ENCODE measurements at places on chromosomes 12 and 14. TPM values are rescaled to one million over a fixed set of nuclear protein-coding genes. Genes with fewer than 3 reads are reported as not detected.

DNA sequence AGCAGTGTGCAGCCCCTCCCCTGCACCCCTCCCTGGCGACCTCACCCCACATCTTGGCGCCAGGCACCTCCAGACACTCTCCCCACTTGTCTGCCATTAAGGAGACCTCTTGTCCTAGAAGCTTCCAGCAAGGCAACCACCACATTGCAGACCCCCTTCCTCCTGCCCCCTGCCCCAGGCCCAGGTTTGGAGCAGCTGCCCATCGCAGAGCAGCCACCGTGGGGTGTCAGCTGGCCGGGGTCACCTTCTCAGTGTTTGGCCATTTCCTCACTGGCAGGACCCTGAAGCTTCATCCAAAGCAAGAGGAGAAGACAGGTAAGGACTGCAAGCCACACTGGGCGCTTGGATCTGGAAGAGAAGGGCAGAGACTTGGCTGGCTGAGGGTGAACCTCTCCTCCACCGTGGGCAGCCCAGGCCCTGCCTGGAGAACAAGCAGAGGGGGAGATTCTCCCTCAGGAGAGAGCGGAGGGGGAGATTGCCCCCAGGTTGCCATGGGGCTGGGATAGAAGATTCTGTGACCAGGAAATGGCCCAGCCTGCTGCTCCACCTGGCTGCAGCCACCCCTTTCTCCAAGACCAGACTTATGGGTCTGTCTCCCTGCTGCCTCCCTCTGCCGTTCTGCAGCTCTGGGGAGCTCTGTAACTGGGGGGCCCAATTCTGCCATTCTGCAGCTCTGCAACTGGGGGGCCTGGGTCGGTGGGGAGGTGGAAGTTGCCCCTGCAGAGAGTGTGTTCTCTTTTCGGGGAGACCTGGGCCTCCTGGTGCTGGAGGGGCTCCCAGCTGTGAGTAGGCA, 72.9 kb upstream of the C14orf180 start:
- no peaks in the 10 kb centered on the region for H3K27me3 ChIP-seq
- H3K27ac ChIP-seq: no peak overlapping the region
- H3K4me1 ChIP-seq: no peaks in the 10 kb centered on the region
- H3K36me3 ChIP-seq: no peaks in the 10 kb centered on the region
- no peak for DNase-seq

- no peaks in the 10 kb centered on the region for H3K36me3 ChIP-seq
- no peak overlapping the region for H3K4me3 ChIP-seq
- peaks cover 7% of the 10 kb centered on the region for H3K27me3 ChIP-seq
- DNase-seq: no peak
- no peaks in the 10 kb centered on the region for H3K4me1 ChIP-seq
These were observed 82.3 kb downstream of the SLC38A4 start for GRCh38 chr12:46743456-46743855.

DNA sequence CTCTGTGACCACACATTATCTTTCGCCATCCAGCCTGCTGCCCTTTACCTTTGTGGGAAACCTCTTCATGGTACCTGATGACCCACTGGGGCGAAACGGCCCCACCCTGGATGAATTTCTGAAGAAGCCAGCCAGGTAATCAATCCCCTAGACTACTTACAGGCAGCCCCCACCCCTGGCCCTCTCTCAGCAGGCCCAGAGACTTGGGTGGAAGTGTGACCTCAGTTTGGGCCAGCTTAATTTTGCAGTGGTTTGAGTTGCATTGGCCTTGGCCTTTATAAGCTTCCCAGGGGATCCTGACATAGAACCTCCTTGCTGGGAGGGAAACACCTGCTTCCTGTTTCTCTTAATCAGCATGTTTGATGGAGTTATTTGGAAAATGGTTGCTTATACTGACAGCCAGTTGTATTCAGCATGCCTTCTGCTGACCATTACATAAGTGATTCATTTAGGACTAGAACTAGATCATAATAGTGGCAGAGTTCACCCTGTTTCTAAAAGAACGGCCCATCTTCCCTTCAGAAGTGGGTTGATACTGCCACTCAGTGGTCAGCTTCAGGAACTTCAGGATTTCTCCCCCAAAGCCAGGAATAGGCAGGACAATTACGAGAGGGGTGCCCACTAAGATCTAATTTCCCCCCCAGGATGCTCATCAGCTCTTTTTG, 6.1 kb downstream of the SDR39U1 start:
- DNase-seq: peak; percentile 63
- H3K4me1 ChIP-seq: peaks cover 70% of the 10 kb centered on the region
- peaks cover 72% of the 10 kb centered on the region for H3K36me3 ChIP-seq

DNA sequence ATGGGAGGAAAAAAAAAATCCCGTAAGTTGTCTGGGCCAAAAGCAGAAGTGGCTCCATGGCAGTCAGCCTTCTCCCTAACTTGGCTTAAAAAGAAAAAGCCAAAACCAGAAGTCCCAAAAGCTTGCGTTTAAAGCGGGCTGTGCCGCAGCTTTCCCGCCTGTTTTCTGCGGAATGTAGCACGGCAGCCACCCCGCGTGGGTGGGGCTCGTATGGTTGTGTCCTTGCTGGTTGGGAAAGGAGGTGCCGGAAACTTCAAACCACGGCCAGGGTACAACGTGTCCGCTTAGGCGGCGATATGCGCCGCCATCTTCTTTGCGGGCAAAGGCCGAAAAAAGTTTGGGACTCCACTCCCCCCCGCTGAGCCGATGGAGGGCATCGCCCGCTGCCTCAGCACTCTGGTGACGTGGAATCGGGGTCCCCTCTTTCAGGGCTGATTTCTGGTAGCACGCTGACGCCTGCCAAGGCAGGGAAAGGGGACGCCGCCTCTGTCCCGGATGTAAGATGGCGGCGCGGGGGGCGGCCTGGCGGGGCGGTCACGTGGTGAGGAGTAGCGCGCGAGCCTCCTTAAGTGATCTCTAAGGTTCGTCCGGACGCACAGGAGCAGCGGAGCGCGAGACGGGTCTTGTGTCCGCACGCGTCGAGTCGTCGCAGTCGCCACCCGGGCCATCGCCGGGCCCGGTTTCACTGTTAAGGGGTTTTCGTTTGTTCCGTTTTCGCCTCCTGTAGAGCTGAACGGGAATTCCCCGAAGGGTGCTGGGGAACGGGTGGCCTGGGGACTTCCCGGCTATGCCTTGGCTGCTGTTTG, 135.8 kb downstream of the MON2 start:
- H3K27me3 ChIP-seq: no peaks in the 10 kb centered on the region
- H3K4me1 ChIP-seq: peaks cover 46% of the 10 kb centered on the region
- H3K36me3 ChIP-seq: peaks cover 31% of the 10 kb centered on the region
- peak overlapping the region; percentile 87 for H3K4me3 ChIP-seq
- H3K27ac ChIP-seq: peak overlapping the region; percentile 99
- DNase-seq: peak; percentile 88

- peaks cover 4% of the 10 kb centered on the region for H3K36me3 ChIP-seq
- peaks cover 50% of the 10 kb centered on the region for H3K4me1 ChIP-seq
- peak overlapping the region; percentile 90 for H3K27ac ChIP-seq
These were observed 23.7 kb upstream of the SLC2A3 start for GRCh38 chr12:7959701-7960121.

GRCh38 chr12:70603044-70603443, 34.2 kb downstream of the PTPRB start:
- H3K4me1 ChIP-seq: no peaks in the 10 kb centered on the region
- H3K4me3 ChIP-seq: no peak overlapping the region
- no peaks in the 10 kb centered on the region for H3K36me3 ChIP-seq
- peaks cover 18% of the 10 kb centered on the region for H3K27me3 ChIP-seq

- no peak overlapping the region for H3K27ac ChIP-seq
- DNase-seq: no peak
- H3K4me3 ChIP-seq: no peak overlapping the region
- H3K27me3 ChIP-seq: no peaks in the 10 kb centered on the region
These were observed 44.5 kb downstream of the EML5 start for GRCh38 chr14:88748288-88748687.

- H3K27ac ChIP-seq: no peak overlapping the region
- H3K4me1 ChIP-seq: peaks cover 34% of the 10 kb centered on the region
- peaks cover 8% of the 10 kb centered on the region for H3K27me3 ChIP-seq
- H3K36me3 ChIP-seq: no peaks in the 10 kb centered on the region
- no peak overlapping the region for H3K4me3 ChIP-seq
- no peak for DNase-seq
These were observed 7.3 kb upstream of the INF2 start for GRCh38 chr14:104682107-104682593.

DNA sequence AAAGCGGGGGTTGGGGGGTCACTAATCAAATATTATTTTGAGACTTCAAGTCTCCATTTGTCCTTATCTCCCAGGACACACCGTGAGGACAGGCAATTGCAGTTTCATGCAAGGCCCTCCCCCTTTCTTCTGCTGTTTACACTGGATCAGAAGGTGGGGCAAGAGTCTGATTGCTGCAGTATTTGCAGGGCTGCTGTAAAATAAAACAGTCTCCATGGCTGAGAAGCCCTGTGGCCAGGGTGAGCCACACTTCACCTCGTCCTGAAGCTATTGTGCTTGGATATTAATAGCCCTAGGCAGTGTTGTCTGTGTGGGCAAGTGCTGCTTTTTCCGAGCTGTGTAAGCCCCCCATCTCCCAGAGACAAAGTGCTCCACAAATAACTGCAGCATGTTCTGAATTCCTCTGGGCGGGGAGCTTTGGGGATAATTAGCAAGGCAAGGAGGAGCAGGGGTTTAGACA, 187.4 kb upstream of the NTF3 start:
- no peak overlapping the region for H3K27ac ChIP-seq
- no peak for DNase-seq
- H3K4me1 ChIP-seq: no peaks in the 10 kb centered on the region

GRCh38 chr14:73295198-73295796, 58.0 kb downstream of the PAPLN start:
- no peak overlapping the region for H3K27ac ChIP-seq
- H3K4me1 ChIP-seq: peaks cover 9% of the 10 kb centered on the region
- H3K36me3 ChIP-seq: peaks cover 22% of the 10 kb centered on the region

- no peak for DNase-seq
- H3K27ac ChIP-seq: no peak overlapping the region
- H3K36me3 ChIP-seq: no peaks in the 10 kb centered on the region
- H3K4me3 ChIP-seq: no peak overlapping the region
- H3K4me1 ChIP-seq: peaks cover 35% of the 10 kb centered on the region
- H3K27me3 ChIP-seq: peaks cover 9% of the 10 kb centered on the region
These were observed 15.2 kb downstream of the SCNN1A start for GRCh38 chr12:6360080-6360571.

DNA sequence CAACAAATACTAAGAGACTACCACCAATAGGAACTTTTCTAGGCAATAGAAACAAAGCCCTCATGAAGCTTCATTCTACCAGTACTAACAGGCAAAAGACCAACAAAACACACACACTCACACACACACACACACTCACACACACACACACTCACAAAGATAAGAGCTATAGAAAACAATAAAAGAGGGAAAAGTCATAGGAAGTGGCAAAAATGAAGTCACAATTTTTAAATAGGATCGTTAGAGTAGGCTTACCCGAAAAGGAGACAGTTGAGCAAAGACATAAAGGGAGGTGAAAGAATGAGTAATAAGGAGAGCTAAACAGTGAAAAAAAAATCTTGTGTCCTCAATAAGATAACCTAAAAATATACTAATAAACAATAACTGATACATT, 66.5 kb downstream of the C2CD5 start:
- no peak overlapping the region for H3K4me3 ChIP-seq
- H3K36me3 ChIP-seq: peaks cover 21% of the 10 kb centered on the region
- peaks cover 18% of the 10 kb centered on the region for H3K4me1 ChIP-seq
- H3K27ac ChIP-seq: peak overlapping the region; percentile 14

DNA sequence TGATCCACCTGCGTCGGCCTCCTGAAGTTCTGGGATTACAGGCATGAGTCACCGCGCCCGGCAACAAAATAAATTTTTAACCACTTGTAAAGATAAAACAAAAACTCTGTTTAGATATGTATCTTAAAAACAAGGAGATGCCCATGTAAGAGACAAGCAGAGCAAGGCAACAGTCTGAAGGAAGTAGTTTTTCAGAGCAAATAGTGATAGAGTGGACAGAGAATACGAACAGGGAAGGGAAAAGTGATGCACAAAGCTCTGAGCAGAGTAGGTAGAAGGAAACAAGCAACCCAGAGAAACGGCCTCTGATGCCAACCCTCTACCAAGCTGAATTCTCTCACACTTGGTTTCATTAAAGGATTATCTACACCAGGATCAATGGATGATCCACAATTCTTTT, 24.8 kb upstream of the CDKL1 start:
- no peak overlapping the region for H3K27ac ChIP-seq
- H3K4me3 ChIP-seq: no peak overlapping the region
- no peaks in the 10 kb centered on the region for H3K27me3 ChIP-seq
- H3K36me3 ChIP-seq: peaks cover 28% of the 10 kb centered on the region

- no peak overlapping the region for H3K4me3 ChIP-seq
- H3K36me3 ChIP-seq: no peaks in the 10 kb centered on the region
- H3K4me1 ChIP-seq: no peaks in the 10 kb centered on the region
- H3K27me3 ChIP-seq: no peaks in the 10 kb centered on the region
These were observed 41.7 kb upstream of the ANO4 start for GRCh38 chr12:100752841-100753240.

- no peak for DNase-seq
- peaks cover 4% of the 10 kb centered on the region for H3K27me3 ChIP-seq
- H3K36me3 ChIP-seq: peaks cover 6% of the 10 kb centered on the region
These were observed 43.3 kb upstream of the MED13L start for GRCh38 chr12:116320791-116321217.

GRCh38 chr12:53543539-53543938, 36.3 kb upstream of the NPFF start:
- peaks cover 14% of the 10 kb centered on the region for H3K4me1 ChIP-seq
- peak; percentile 68 for DNase-seq
- H3K27me3 ChIP-seq: no peaks in the 10 kb centered on the region

DNA sequence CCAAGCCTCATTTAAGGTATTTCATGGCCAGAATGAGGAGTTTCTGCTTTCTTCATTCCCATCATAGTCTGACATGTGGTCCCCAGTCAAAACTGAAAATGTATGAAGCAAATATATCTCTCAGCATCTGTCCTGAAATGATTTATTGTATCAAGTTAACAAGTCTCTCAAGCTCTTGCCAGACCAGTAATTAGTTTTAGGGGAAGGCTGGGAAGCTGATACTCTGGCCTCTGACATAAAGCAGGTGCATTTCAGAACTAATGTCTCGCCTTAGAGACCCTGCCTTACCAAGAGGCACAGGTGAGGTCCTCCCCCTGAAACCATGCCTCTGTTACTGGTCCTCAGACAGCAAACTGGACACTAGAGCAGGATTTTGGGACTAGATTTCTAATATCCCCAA, 266.5 kb downstream of the SLC15A4 start:
- no peak overlapping the region for H3K27ac ChIP-seq
- H3K4me3 ChIP-seq: no peak overlapping the region
- H3K4me1 ChIP-seq: no peaks in the 10 kb centered on the region
- no peaks in the 10 kb centered on the region for H3K27me3 ChIP-seq

- H3K27ac ChIP-seq: no peak overlapping the region
- no peak for DNase-seq
- H3K27me3 ChIP-seq: no peaks in the 10 kb centered on the region
- no peak overlapping the region for H3K4me3 ChIP-seq
- no peaks in the 10 kb centered on the region for H3K36me3 ChIP-seq
- no peaks in the 10 kb centered on the region for H3K4me1 ChIP-seq
These were observed 23.6 kb downstream of the TRHDE start for GRCh38 chr12:72295744-72296143.

DNA sequence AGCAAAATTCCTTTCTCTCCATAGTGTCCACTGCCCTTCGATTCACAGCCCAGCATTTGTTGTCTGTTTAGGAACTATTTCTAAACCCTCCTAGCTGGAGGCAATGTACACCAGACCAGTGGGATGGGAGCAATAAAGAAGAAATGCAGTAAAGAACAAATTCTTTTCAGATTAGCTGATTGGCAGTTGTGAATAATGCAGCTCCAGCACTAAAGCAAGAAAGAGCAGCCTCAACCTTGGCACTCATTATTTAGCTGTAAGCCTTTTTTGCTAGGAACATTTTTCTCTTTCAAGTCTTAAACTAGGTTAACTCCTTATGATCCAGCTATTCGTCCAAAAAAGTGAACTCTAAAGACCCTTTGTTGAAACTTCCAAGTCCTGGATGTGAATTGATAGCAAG, 580.5 kb upstream of the STXBP6 start:
- no peaks in the 10 kb centered on the region for H3K36me3 ChIP-seq
- H3K4me1 ChIP-seq: no peaks in the 10 kb centered on the region
- H3K27ac ChIP-seq: no peak overlapping the region

The PLEKHG7 gene
- total RNA-seq: not detected

The RBP5 gene
- total RNA-seq: 0.42 TPM

The KLRD1 gene
- not detected for total RNA-seq

The MIP gene
- total RNA-seq: not detected

The PROX2 gene
- total RNA-seq: not detected

Data from activated CD4-positive, alpha-beta T cell treated with anti-CD3 and anti-CD28 coated beads, Interleukin-2, amount 10 ng/mL, durations not matched to agents 7 days and 5 days (primary cell).